ENCODE measurements at places on chromosomes 4 and X. TPM values are rescaled to one million over a fixed set of nuclear protein-coding genes. Genes with fewer than 3 reads are reported as not detected.

- ATAC-seq, result no peak
These were observed 175.0 kb downstream of the NHS start for GRCh38 chrX:17550011-17550410.

GRCh38 chr4:80097400-80098177 is 24.6 kb upstream of the ANTXR2 start:
- no peak for ATAC-seq

GRCh38 chrX:18886005-18886343 is 97.9 kb downstream of the PHKA2 start:
- ATAC-seq, result peak; percentile 46

DNA sequence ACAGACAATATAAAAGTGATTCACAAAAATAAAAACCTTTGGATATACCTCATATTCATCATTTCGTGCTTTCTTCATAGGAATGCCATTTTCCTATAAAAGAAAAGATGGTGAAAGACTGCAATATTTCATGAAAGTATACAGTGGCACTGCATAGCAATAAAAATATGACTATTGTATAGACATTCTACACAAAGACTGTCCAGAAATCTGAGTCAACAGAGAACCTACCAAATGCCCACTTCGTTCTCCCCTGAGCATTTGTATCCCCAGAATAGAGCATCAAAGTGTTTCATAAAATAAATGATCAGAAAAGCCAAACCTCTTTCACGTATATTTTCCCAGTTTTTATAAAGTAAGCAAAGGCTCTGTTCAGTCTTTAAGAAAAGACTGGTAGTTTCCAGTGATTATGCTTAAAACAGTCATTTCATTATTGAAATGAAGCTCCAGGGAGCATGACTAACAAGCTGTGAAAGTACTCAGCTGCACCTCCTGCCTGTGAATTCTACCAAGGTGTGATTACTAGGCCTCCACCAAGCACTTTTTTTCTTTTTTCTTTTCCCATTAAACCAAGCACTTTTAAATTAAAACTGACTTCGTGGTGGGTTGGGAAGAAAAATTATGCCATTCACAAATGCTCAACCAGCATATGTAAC is 20.2 kb downstream of the PPA2 start:
- peak; percentile 99 for ATAC-seq

DNA sequence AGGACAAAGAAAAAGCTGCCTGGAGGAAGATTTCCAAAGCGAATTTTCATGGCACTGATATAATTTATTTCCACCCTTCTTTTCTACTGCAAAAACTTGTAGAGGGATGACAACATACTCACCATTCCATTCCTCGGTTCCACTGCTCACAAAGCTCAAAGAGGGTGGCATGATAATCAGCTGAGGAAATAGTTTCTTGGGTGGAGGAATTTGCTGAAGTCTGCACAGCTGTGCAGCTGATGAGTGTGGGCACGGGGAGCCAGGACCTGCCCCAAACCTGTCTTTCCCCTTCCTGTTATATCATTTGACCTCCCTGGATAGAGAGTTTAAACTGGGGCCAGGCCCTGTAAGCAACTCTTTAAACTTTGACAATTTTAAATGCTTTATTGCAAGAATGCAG is 160.6 kb downstream of the PACRGL start:
- no peak for ATAC-seq

DNA sequence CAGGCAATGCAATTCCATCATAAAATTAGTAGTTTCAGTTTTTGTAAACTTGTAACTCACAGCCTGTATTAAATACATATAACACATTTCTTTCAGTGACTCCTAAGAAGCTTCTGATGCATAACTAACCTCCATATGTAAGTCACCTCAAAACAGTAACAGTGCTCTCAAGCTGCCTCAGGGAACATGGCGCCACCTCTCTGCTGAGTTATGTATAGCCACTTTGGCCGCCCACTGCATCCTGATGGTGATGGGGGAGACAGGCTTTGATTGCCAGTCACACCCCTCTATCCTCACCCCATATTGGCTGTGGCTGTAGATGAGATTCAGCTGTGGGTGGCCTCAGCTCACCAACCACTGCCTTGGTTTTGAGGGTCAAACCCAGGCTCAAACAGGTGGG is 54.3 kb downstream of the LRBA start:
- peak; percentile 69 for ATAC-seq

DNA sequence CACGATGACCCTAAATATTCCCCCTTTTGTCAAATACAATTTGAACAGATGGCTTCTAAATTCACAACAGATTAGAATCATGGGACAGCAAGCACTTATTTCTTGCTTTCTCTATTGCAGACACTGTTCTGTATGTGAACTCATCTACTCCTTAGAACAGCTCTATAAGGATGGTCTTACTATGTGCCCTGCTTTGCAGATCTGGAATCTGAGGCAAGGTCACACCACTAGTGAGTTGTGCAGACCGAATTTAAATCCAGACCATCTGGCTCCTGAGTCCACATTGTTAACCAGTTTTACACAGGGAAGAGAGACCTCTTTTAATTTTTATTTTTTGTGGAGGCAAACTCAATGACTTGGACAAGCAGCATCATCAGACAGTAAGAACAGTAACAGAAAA is 50.2 kb downstream of the GPRIN3 start:
- ATAC-seq, result no peak

ELK1 gene
- total RNA-seq, result 77.8 TPM

FMR1NB gene
- not detected for total RNA-seq

MUC7 gene
- not detected for total RNA-seq

DGKK gene
- total RNA-seq, result not detected

Data from activated T-helper 17 cell treated with anti-CD3 and anti-CD28 coated beads, Interleukin-2, amount 50 U/mL, for 72 hours (primary cell).